ENCODE measurements at places on chromosomes 5 and 9.

DNA sequence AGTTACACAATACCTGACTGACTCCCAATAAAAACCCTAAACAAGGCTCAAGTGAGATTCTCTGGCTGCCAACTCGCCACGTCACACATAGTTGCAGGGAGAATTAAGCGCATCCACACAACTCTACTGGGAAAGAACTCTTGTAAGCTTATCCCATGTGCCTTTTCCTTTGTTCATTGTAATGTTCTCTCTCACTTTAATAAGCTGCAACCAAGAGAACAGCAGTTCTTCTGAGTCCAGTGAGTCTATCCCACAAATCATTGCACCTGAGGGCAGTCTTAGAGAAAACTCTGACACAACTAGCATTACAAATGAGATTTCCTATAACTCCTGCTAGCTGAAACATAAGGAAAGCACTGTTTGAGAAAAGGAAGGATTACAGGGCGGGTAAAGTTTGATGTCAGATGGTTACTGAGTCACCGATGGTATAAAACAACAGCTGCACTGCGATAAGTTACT lies 27.4 kb downstream of the CENPK start:
- DNase-seq = no peak

GRCh38 chr9:71985297-71985911 lies 74.0 kb downstream of the C9orf85 start:
- DNase-seq = no peak

DNA sequence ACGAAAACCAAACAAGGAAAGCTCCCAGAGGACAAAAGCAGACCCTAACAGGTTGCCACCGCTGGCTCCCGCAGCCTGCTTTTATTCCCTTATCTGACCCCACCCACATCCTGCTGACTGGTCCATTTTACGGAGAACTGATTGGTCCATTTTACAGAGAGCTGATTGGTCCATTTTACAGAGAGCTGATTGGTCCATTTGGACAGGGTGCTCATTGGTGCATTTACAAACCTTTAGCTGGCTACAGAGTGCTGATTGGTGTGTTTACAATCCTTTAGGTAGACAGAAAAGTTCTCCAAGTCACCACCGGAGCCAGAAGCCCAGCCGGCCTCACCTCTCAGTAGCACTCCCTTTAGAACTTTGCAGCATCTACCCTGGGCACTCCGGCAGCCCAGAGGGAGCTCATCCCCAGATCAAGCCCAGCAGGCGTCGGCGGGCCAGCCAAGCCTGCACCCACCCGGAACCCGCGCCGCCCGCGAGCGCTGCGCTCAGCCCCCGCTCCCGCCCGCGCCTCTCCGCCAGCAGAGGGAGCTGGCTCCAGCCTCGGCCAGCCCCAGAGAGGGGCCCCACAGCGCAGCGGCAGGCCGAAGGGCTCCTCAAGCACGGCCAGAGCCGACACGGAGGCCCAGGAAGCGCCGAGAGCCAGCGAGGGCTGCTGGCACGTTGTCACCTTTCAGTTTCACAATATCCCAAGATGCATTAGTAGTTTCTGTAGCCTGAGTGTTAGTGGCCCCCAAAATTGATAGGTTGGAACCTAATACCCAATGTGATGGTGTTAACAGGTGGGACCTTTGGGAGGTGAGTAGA lies 35.3 kb upstream of the CLPTM1L start:
- DNase-seq = no peak

DNA sequence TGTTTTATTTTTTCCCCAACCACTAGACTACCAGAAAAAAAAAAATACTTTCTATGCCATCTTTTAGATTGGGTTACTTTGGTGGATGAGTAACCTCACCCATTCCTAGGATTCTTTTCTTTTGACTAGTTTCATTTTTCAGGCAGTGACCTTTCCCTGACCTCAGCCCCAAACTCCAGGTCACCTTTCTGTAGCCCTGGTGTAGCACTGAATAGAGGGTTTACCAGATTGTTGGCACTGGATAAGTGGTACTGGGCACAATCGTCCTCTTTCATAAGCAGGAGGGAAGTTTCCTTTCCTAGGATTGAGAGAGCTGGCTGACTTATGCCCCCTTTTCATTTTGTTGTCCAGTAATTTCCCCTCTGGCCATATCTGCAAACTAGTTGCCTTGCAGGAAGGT lies 169.4 kb upstream of the TMEM161B start:
- no peak for DNase-seq

DNA sequence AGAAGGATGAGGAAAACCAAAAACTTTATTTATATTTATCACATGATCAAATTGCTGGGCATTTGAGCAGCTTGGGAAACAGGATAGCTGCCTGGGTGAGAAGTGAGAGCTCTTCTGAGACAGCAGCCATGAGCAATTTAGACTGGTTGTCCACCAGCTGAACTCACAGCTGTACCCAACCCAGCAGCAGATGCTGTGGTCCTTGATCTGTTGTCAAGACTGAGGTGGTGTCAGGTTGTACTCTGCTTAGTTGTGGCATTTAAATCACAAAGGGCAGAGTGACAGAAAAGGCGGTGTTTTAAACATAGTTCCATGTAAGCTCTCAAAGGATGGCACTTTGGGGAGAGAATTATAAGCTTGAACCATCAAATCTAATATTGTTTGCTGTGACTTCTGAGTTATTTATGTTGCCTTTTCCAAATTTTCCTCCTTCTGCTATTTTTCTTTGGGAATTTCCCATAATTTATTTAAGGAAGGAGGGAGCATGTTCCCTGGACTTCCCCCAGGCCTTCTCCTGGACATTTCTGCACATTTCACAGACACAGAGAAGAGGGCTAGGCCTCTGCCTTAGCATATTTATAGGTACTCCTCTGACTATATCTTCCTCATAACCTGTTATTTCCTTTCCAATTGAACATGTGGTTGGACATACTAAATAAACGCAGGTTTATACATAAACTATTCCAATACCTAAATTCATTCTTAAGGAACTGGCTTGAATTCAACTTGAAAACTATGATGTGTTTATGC lies 117.7 kb upstream of the FER start:
- DNase-seq = no peak

DNA sequence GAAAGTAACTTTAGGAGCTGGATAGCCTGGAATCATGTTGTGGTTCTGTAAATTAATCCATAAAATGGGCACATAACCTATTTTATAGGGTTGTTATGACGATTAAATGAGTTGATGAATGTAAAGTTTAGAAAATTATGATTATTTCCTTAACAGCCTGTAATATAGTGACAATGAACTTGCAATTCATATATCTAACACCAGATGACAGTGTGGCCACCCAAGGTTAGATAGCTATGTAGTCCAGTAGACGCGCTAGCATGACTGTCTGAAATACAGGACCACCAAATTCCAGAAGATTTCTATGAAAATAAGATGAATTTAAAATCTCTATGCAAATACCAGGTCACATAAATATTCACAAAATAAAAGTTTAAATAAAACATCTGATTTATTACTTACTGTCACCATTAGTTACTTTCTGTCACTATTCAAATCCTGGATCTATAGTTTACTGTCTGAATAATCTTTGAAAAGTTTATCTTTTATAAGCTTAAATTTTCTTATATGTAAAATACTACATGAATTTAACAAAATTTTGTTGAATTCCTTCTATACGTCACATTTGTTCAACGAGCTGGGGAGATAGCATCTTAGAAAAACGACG lies 26.1 kb upstream of the MACIR start:
- DNase-seq = no peak

- no peak for DNase-seq
Measured at GRCh38 chr5:27734838-27735237, 696.5 kb upstream of the CDH9 start.

- DNase-seq = no peak
Measured at GRCh38 chr5:52150501-52150900, 637.2 kb upstream of the ITGA1 start.

DNA sequence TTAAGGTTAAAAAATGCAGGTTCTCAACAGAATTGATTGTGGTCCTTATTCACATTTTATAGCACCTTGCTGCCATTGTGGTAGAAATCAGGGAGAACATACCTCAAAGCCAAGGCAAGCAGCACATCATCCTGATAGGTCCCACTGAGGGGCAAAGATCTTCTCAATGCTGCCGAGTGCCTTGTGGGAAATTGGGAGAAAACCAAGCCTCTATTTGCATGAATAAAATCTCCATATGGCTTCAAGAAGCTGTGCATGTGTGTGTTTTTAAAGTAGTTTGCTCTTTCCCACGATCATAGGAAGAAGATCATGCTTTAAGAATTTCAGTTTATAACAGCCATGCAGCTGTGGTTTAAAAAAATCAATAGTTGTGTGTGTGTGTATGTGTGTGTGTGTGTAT lies 216.9 kb upstream of the FBXL7 start:
- no peak for DNase-seq

GRCh38 chr9:82894548-82894947 lies 168.4 kb downstream of the RASEF start:
- DNase-seq = no peak

DNA sequence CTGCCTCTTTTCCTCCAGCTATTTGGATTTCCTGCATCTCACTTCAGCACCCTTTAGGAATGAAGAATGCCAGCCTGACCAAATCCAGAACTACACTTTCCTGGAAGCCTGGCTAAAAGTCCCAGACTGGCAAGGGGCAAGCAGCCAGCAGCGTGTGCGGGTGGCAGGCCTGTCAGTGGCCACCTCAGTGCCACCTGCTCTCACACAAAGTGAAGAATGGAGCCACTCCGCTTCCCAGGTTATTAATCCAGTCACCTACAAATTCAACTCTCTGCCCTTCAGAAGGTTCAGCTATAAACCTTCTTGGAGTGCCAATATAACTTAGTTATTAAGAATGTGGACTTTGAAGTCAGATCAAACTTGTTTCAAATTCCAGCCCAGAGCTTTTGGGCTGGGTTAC lies 6.7 kb upstream of the ALDOB start:
- no peak for DNase-seq

GRCh38 chr5:155430192-155430591 lies 416.6 kb downstream of the KIF4B start:
- no peak for DNase-seq

DNA sequence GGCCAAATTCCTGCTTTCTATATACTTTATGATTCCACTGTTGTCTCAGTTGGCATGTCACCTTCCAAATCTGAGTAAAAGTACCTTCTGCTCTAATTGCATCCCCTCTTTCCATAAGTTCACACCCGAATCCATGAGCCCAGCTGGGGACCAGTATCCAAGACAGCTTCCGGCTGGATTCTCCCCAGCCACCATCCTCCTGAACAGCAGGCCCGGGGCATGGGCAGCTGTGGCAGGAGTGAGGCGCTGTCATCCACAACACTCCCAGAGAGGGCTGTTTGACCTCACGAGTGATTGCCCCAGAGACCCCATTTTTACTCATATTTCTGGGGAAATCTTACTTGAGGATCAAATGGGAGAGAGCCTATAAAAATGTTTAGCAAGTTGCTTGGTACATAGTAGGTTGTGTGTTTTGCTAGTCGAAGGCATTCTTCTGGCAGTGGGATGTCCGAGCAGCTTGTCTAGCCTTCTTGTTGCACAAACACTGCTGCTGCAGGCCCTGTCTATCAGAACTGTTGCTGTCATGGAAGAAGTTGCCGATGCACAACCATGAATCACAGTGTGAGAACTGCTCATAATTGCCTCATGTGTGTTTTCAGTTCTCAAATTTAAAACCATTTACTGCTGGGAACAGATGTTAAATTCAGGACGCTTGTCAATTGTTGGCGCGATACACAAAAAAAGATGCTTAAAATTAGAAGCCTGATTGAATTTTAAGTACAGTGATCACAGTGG lies 93.8 kb downstream of the HSPA4 start:
- DNase-seq = no peak

GRCh38 chr5:82097-82496 lies 9.9 kb upstream of the PLEKHG4B start:
- DNase-seq = no peak

DNA sequence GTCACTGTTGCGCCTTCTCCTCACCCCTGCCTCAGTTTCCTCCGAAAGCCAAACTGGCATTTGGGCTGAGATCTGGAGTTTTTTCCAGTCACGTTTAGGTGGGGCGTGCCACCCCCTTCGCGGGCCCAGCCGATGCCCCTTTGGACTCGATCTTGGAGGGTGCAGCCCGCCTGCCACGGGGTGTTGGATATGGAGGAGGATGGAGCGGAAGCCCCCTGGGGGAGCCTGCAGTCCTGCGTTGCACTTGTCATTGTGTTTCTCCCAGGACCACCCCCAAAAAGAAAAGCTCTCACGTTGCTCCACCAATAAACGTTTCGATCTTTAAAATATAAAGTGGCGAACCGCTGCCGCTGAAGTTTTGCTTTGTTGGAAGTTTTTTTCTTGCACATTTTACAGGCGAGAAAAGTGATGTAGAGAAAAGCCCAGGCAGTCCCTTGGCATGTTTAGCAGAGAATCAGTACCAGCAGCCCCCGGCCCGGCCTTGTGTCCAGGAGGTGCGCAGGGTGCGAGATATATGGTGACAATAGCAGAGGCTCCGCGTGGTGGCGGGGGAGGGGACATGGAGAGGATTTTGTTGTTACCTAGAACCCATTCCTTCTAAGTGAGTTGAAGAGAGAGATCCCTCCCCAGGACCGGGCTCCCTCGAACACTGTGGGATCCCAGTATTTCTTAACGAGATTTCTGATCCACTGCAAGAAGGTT lies 681 bp downstream of the F2R start:
- DNase-seq = no peak

GRCh38 chr5:113713051-113713450 lies 199.6 kb downstream of the YTHDC2 start:
- DNase-seq = no peak

DNA sequence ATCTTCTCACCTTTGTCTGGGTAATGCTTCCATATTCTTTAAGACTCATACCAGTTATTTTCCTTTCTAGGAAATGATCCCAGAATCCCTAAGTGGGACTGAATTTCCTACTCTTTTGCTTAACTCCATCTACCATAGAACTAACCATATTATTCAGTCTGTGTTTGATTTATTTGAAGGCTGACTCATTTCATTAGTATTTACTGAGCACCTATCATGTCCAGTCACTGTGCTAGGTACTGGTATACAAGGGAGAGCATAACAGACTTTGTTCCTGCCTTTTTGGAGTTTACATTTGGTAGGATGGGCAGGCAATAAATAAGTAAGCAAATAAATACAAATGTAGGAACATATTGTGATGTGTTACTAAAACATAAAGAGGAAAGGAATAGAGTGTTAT lies 4.3 kb downstream of the NPR2 start:
- no peak for DNase-seq

DNA sequence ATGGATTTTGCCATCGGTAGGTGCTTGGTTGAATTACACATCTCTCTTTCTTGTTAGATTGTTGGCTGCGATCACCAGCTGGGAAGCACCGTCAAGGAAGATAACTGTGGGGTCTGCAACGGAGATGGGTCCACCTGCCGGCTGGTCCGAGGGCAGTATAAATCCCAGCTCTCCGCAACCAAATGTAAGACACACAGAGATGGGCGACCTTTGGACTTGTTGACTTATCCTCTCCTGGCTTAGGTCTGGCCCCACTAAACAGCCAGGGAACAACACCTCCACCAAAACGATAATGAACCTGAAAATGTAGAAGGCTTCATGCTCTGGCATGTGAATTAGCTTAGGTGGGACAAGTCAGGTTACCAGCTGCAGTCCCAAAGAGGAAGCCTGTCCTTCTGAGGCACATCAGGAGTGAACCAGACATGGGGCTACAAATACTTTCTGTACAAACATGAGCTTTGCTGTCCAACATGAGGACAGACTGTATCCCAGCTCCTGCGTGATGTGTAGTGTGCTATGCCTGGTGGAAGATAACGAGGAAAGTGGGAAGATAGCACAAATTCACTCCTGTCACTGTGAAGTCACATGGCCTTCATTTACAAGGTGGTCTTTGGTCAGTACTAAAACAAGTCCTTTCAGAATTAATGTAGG lies 148.4 kb downstream of the ADAMTSL1 start:
- no peak for DNase-seq

GRCh38 chr5:181160-181559 lies 10.1 kb upstream of the LRRC14B start:
- no peak for DNase-seq

Measured in NCI-H2081 treated with DMSO at 0.1 percent for 48 hours (cell line).